Small intestine (tissue), 16 donors: ENCODE measurements at places on chromosomes 13 and 19. TPM values are rescaled to one million over a fixed set of nuclear protein-coding genes. Genes with fewer than 3 reads are reported as not detected.

DNA sequence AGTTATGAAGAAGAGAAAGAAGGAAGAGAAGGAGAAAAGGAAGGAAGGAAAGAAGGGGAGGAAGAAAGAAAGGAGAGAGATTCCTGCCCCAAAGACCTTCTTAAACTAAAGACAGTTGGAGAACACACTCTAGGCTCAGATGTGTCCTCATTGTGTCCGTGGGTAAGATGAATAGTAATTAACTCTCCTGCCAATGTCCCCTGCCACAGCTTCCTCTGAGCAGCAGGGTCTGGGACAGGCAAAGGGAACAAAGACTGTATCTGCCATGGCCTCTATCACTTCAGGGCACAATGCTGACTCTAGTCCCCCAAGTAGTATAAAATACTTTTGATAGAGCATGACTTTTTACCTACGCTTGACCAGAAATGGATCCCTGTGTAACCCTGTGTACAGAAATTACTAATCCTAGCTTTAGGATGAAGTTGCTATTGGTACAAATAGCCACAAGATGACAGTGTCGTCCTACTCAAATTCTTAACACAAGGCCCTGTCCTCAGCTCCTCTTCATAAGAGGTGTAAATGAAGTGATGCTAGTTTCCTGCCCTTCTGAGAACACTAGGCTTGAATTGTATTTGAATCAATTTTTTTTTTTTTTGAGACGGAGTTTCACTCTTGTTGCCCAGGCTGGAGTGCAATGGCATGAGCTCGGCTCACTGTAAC lies 186.2 kb upstream of the GPR12 start:
- H3K4me1 ChIP-seq, result peaks cover 38% of the 10 kb centered on the region
- peak; percentile 78 for DNase-seq
- H3K36me3 ChIP-seq, result no peaks in the 10 kb centered on the region
- no peaks in the 10 kb centered on the region for H3K27me3 ChIP-seq
- H3K4me3 ChIP-seq, result no peak overlapping the region
- no peak overlapping the region for H3K27ac ChIP-seq

DNA sequence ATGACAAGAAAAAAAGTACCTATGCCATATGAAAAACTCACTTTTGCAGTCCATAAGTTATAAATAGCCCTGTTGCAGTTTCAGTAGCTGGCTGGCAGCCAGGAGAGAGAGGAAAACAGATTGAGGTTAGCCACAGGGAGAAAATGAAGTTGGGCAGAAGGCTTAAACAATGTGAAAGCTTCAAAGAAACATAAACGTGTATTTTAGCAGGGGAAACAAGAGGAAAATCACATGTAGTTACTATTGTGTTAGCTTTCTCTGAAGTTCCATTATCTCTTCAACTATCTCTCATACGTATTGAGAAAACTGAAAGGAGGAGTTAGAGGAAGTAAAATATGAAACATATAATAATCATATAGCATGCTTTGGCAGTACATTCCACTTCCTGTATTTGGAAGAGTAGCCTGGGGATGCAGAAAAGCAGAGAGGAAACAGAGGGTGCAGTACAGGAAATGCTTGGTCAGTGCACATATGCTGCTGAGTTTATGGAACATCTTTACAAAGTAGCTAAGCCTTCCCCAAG lies 1551.1 kb downstream of the EFNB2 start:
- DNase-seq, result peak; percentile 15
- no peak overlapping the region for H3K27ac ChIP-seq
- H3K4me3 ChIP-seq, result no peak overlapping the region
- no peaks in the 10 kb centered on the region for H3K27me3 ChIP-seq

- no peak for DNase-seq
- H3K36me3 ChIP-seq, result no peaks in the 10 kb centered on the region
- H3K27me3 ChIP-seq, result no peaks in the 10 kb centered on the region
- H3K4me3 ChIP-seq, result no peak overlapping the region
These were observed 23.4 kb upstream of the MBNL2 start for GRCh38 chr13:97198753-97199152.

DNA sequence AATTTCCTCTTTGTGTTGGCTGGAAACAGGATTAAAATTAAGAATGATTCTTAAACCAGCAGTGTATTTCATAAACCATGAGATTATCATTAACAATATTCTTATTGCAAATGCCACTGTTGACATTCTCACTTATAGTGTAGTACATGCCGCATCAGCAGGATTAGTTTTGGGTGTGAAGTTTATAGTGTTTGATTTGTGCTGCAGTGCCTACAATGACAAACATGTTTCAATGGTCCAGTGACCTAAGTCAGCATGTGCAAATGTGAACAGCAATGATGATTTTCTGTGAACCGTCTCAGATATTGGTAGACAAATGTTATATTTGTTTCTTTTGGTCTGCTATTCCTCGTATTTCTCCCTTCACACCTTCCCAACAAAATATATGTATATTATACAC lies 49.8 kb upstream of the TDRD3 start:
- DNase-seq, result no peak
- H3K4me3 ChIP-seq, result no peak overlapping the region
- H3K27me3 ChIP-seq, result no peaks in the 10 kb centered on the region
- H3K27ac ChIP-seq, result no peak overlapping the region

GRCh38 chr19:12202250-12202649 lies 39.4 kb downstream of the ZNF136 start:
- H3K4me1 ChIP-seq, result no peaks in the 10 kb centered on the region
- DNase-seq, result peak; percentile 73
- no peaks in the 10 kb centered on the region for H3K36me3 ChIP-seq
- no peak overlapping the region for H3K4me3 ChIP-seq
- no peaks in the 10 kb centered on the region for H3K27me3 ChIP-seq

- peak; percentile 62 for DNase-seq
- no peaks in the 10 kb centered on the region for H3K4me1 ChIP-seq
- no peaks in the 10 kb centered on the region for H3K36me3 ChIP-seq
- no peaks in the 10 kb centered on the region for H3K27me3 ChIP-seq
These were observed 80.1 kb downstream of the ZNF486 start for GRCh38 chr19:20247016-20247683.

GRCh38 chr19:54418930-54419800 lies 3.9 kb downstream of the TTYH1 start:
- no peak for DNase-seq
- H3K4me3 ChIP-seq, result no peak overlapping the region
- peaks cover 2% of the 10 kb centered on the region for H3K36me3 ChIP-seq

PSG11 gene
- not detected for polyA plus RNA-seq

GNA15 gene
- 2.1 TPM for polyA plus RNA-seq

CERS1 gene
- 1.5 TPM for polyA plus RNA-seq

IRS2 gene
- polyA plus RNA-seq, result 16.2 TPM

CBARP gene
- polyA plus RNA-seq, result not detected
